OCI-LY7 (cell line): ENCODE measurements at places on chromosomes 11 and 22. TPM values are rescaled to one million over a fixed set of nuclear protein-coding genes. Genes with fewer than 3 reads are reported as not detected.
A peak's percentile ranks its signal among the peaks of the same experiment; 100 is the strongest.

DNA sequence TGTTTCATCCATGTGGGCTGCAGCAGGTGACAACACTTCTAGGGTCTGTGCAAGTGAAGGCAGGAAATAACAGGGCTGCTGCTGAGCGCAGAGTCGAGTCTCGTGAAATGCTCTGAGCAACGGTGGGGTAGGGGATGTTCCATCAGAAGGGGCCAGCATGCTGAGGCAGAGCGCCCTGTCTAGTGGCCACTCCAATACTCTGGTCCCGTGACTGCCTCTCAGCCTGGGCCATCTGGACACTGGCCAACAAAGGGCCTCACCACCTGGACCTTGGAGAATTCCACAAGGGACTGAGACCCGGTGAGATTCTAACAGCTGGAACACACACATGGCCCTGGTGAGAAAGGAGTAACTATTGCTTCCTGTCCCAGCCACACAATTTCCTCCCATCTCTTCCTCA, 375.7 kb downstream of the SHANK2 start:
- no peak for DNase-seq

DNA sequence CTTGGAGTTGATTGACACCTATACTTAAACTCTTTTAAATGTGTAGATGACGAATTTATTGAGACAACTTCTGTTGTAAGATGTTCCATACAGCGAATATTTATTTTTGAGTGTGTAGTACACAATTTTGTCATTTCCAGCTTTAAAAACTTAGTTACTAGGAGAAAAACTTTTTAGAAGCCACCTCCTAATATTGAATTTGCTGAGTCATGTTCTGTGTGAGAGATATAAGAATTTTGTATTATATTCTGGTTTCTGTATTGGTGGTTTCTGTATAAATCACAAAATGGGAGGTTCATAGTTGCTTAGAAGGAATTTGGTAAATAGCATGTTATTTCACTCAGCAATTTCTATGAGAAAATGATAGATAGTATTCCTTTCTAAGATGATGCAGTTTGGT, 171.3 kb downstream of the WNT11 start:
- DNase-seq, result no peak

GRCh38 chr11:126764231-126764630, 236.3 kb downstream of the KIRREL3 start:
- no peak for DNase-seq

GRCh38 chr22:43151251-43152002, at the start of gene TSPO:
TSPO (plus strand) TSS chr22:43151559; CDS start chr22:43159239, 7,680 bp downstream.
- DNase-seq, result peak; percentile 27

DNA sequence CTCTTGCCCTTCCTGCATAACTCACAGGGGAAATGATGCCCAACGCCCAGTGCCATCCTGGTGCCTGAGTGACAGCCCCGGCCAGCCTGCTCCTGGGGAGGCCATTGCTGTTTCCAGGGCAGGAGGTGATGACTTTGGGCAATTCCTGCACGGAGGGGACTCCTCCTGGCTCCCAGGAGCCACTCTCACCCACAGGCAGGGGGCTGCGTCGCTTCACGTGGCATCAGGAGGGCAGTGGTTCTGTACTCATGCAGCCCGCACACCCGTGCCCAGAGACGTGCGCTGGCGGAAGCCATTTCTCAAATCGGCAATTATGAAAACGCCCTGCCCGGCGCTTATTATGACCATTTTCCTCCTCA, 272.3 kb downstream of the CTTN start:
- no peak for DNase-seq

GRCh38 chr11:107017104-107017432, 1.2 kb downstream of the GUCY1A2 start:
- DNase-seq, result no peak

DNA sequence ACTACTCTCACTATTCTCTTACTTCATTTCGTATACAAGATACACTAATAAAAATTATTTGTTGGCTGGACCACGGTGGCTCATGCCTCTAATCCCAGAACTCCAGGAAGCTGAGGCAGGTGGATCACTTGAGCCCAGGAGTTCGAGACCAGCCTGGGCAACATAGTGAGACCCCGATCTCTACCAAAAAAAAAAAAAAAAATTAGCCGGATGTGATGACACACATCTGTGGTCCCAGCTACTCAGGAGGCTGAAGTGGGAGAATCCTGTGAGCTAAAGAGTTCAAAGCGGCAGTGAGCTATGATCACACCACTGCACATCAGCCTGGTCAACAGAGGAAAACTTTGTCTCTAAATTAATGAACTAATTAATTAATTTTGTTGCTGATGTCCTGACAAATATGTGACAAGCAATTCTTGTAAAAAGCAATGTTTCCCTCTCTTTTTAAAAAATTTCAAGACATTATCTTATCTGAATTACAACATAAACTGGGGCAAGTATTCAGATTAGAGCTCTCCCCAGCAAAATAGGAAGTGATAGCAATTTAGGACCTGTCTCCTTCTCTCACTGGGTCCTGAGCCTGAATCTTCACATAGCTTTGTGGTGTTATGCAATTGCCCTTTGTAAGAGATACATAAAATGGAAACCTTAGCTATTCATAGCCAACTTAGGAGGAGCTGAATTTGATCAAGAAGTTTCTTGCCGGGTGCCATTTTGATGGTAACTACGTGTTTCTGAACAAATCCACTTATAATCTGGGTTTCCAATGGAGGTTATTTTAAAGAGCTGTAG, 17.6 kb upstream of the TMA7B start:
- DNase-seq, result no peak

GRCh38 chr11:116055064-116055463, 550.8 kb upstream of the CADM1 start:
- DNase-seq, result no peak

- DNase-seq, result no peak
These were observed 43.2 kb upstream of the BLID start for GRCh38 chr11:122159173-122159721.

- DNase-seq, result no peak
These were observed at the start of gene ME3 for GRCh38 chr11:86672007-86672621. ME3 (minus strand) TSS chr11:86672616.

DNA sequence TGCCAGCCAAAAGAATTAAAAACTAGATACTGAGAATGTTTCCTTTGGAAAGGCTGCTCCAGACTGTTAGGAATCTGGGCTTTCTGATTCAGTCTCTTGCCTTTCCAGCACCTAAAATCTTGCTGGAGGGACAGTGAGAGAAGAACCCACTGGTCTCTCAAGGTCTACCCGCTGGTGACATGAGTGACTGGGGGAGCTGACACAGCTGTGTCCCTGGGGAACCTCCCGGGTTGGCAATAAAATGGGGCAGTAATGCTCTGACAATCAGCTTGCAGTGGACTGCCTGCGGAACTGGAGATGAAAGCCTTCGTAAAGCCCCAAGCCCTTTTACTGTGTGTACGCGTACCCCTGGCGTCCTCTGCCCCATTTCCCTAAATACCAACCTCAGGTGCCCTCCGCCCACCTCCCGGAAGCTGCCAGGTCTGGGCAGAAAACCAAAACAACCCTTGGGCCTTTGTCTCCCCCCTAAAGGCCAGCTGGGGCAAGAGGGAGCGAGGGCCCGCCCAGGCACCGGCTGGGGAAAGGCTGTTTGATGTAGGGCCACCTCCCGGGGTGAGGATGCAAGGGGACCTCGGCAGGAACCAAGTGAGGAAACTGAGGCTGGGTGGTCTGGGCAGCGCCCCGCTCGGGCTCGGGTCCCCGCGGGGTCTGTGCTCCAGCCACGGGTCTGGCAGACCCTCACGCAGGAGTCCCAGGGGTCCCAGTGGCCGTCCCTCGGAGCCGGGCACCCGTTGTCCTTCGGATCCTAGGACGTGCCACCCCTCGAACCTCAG, 741 bp downstream of the CARS1 start:
- peak; percentile 47 for DNase-seq

DNA sequence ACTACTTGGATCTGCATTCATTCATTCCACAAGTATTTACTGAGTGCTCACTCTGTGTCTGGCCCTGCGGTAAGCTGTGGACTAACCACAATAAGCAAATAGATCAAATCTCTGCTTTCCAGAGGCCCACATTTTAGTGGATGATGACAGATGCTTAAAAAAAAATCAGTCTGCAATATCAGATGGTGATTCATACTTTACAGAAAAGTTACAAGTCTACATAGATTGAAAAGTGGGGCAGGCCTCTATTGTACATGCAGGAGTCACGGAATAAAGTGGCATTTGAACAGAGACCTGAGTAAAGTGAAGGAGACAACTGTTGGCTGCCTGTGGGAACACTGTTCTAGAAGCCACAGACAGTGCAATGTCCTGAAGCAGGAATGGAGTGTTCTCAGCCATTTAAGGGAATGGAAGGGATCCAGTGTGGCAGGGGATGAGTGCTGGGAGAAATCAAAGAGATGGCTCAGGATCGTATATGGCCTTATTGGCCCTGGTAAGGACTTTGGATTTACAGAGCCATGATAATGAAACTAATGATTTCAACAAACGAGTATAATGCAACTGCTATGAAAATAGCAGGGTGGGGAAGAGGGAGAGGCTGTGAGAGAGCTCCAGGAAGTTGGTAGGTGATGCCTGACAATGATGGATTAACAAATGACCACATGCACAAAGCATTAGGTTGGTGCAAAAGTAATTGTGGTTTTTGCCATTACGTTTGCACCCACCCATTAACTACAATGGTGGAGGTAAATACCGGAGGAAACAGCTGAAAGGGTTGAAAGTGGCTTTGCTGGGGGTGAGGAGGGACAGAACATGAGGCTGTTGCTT, 31.1 kb downstream of the TMEM45B start:
- DNase-seq, result peak; percentile 11

- DNase-seq, result no peak
These were observed 16.2 kb downstream of the ARVCF start for GRCh38 chr22:20000246-20001081.

DNA sequence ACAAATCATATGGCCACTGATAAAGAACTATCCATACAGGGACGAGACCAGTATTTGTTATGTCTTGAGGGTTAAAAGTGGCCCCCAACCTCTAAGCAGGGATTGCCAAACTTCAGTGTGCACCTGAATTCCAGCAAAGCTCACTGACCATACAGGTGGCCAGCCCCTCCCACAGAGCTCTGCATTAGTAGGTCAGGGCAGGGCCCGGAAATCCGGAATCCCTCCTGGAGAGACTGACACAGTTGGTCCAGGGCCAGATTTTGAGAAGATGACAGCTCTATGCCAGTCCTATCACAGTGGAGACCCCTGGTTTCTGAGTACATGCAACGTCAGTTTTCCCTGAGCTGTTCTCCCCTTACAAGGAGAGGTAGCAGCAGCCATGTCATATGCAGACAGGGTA, 20.8 kb downstream of the VPS37C start:
- no peak for DNase-seq

GRCh38 chr22:18935889-18936529, at the start of gene PRODH:
PRODH (minus strand) TSS chr22:18936293; CDS start chr22:18936287, 6 bp downstream.
- DNase-seq, result no peak

- peak; percentile 4 for DNase-seq
These were observed 265.4 kb downstream of the MIAT start for GRCh38 chr22:26922806-26923205.

GRCh38 chr22:33028234-33028633, 29.9 kb downstream of the SYN3 start:
- no peak for DNase-seq

DNA sequence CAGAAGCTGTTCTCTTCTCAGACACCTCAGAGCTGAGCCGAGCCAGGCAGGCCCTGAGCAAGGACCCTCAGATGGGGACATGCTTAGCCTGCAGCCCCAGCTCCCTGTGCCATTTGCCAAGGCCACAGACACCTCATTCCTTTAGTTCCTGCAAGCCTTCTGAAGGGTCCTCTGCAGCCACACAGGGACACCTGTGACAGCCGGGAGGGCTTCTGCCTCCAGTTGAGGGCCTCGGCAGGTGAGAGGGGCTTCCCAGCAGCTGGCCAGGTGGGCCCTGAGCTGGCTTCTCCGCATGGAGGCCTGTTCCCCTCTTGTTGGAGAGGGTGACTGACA, 18.2 kb downstream of the INCENP start:
- no peak for DNase-seq

DNA sequence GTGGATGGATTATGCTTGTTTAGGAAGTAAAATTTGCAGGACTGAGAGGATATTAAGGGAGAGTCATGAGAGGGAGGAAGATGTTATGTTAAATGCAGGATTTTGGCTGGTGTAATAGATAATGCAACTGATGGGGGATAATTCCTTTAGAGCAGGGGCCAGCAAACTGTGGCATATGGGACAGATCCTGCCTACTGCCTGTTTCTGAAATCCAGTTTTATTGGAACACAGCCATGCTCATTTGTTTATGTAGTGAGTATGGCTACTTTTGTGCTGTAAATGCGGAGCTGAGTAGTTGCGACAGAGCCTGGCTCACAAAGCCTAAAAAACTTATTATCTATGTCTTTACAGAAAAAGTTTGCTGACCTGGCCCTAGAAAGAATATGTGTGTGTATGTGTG, 66.6 kb upstream of the MPPED2 start:
- no peak for DNase-seq

DNA sequence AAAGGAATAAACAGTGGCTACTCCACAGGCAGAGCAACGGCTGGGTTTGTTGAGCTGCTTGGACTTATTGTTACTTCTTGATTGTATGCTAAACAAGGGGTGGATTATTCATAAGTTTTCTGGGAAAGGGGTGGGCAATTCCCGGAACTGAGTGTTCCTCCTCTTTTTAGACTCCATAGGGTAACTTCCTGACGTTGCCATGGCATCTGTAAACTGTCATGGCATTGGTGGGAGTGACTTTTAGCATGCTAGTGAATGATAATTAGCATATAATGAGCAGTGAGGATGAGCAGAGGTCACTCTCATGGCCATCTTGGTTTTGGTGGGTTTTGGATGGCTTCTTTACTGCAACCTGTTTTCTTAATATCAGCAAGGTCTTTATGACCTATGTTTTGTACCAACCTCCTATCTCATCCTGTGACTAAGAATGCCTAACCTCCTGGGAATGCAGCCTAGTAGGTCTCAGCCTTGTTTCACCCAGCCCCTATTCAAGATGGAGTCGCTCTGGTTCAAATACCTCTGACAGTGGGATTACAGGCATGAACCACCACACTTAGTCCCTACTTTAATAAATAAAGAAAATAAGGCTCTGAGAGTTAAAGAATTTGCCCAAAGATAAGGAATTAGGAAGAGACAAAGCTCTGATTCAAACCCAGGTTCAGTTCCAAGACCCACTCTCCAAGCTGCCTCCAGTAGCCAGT, 65.6 kb upstream of the CLMP start:
- no peak for DNase-seq

GUCY1A2 gene
- total RNA-seq, result not detected in 2 replicates

GGT1 gene
- 4.0 and 5.1 TPM in 2 replicates for total RNA-seq

INSC gene
- total RNA-seq, result not detected in 2 replicates

USP2 gene
- total RNA-seq, result 20.6 and 24.5 TPM in 2 replicates

RNF169 gene
- 18.0 and 19.9 TPM in 2 replicates for total RNA-seq

MOGAT2 gene
- not detected in 2 replicates for total RNA-seq

ALKBH8 gene
- 16.8 and 20.0 TPM in 2 replicates for total RNA-seq

OR10S1 gene
- total RNA-seq, result not detected in 2 replicates
